Fibroblast of skin of scalp (primary cell): ENCODE measurements at places on chromosomes 3 and 15.

DNA sequence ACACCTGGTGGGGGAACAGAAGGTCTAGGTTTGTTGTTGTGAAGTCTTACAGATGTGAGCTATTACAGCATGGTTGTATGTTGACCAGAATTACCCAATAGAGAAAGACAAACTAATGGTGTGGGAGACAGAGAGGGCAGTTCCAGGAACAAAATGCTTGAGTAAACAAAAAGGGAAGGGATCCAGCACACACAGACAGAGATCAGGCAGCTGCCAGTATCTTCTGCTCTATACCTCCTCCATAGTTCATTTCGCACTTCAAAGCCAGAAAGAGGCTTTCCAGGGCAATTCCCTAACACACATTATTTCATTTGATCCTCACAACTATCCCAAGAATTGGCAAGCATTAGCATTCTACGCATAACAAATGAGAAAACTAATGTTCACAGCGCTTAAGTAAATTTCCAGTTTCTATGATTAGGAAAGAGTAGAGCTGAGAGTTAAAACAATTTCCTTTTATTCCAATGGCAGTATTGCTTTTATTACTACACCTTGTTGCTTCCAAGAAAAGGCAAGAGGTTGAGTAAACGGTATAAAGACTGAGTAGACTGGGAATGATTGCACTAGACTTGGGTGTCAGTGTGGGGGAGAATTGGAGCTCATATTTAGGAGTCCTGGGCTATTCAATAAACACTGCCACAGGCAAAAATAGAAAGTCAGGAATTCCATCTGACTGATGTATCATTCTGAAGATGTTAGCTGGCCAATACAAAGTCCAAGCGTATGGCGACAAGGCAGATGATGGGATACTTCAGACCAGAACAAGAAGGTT is 39.7 kb upstream of the ZNF280D start:
- peak; percentile 72 for DNase-seq

DNA sequence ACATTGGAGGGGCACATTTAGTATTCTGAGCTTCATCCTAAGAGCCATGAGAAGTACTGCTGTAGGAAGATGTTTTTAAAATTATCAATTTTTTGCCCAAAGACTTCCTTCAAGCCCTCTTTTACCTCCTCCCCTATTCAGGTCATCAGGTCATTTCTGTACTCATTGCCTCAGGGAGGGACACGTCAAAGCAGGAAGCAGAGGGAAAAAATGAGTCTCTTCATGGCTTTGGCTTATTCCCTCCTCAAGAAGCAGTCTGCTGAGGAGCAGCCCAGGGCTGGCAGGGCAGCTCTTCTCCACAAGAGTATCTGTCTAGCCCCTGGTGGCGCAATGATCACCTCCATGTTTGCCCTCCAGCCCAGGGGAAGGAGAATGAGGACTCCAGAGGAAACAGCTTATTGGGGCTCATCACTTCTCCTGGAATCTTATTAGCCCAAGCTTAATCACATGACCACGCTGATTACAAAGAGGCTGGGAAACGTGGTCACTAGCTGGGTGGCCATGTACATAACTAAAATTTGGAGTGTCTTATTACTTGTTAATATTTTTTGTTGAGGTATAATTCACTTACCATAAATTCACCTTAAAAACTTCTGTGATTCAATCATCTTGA is 44.2 kb upstream of the GATA2 start:
- DNase-seq = no peak

GRCh38 chr3:129345971-129346370 is 67.3 kb downstream of the HMCES start:
- DNase-seq = no peak

- DNase-seq = no peak
Measured at GRCh38 chr3:87835236-87835635, 223.6 kb downstream of the CGGBP1 start.

- DNase-seq = no peak
Measured at GRCh38 chr3:16658004-16658924, 53.0 kb upstream of the DAZL start.

DNA sequence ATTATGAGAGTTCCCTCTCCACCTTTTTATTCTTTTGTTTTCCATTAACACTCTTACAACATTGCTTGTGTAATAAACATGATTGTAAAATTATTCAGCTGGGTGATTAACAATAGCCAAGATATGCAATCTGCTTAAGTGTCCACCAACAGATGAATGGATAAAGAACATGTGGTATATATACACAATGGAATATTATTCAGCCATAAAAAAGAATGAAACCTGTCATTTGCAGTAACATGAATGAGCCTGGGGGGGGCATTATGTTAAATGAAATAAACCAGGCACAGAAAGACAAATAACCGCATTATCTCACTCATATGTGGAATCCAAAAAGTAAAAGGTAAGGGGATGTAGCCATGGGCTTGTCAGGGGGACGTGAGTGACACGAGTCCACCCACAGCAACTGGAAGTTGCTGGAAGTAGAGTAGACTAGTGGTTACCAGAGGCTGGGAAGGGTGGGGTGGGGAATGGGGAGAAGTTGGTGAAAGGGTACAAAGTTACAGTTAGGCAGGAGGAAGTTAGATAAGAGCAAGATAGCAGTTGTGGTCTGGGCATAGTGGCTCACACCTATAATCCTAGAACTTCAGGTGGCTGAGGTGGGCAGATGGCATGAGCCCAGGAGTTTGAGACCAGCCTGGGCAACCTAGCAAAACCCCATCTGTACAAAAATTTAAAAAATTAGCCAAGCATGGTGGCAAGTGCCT is 28.7 kb upstream of the CD47 start:
- DNase-seq = no peak

- DNase-seq = no peak
Measured at GRCh38 chr15:99508311-99508645, 57.5 kb upstream of the MEF2A start.

DNA sequence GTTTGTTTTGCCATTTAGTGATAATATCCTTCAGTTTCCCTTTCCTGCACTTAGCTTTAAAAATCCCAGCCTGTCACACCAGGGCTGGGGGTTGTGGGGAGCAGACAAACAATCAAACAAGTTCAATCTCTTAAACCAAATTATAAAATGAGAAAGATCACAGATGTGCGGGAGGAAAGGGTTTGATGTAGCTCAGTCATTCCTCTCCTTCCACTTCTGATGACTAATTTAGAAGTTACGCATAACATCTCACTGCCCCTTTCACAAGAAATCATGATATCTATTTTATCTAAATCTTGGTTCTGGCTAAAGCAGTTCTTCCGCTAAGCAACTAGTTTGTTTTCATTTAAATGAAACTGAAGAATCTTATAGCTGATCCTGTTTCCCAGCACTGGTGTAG is 34.1 kb upstream of the ATG7 start:
- peak; percentile 87 for DNase-seq

DNA sequence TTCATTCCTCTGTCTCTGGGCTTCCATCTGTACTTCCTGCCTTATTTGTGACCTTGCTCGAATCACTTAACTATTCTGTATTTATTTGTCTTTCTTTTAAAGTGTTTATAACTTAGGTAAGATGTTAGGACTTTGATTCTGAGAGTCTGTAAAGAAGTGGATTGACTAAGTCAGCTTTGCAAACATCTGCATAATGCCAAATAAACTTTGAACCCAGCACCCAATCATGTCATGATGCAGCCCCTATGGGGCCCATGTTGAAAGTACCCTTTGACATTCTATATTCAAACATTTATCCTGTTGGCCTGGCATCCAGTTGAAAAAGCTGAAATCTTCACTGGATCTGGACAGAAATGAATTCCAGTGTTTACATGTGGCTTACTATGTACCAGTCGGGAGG is 3.8 kb upstream of the MYRIP start:
- DNase-seq = no peak

DNA sequence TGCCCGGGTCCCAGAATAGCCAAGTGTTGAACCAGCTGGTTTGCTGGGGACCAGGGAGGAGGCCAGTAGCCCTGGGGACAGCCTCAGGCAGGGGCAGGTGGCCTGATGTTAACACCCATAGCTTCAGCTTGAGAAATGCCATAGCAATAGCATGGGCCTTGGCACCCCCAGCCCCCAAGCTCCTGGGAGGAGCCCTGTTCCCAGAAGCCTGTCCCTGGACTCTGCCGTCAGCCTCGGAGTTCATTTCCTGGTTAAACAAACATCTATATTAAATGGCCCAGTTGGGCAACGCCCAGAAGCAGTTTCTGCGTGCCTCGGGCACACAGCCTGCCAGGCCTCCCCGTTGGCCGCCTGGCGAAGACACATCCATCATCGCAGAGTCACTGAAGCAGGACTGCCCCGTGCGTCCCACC is 58.2 kb downstream of the FGD5 start:
- DNase-seq = peak; percentile 17

- no peak for DNase-seq
Measured at GRCh38 chr15:96067677-96068076, 262.8 kb upstream of the NR2F2 start.

- DNase-seq = no peak
Measured at GRCh38 chr3:42204867-42205599, 61.0 kb downstream of the CCK start.

DNA sequence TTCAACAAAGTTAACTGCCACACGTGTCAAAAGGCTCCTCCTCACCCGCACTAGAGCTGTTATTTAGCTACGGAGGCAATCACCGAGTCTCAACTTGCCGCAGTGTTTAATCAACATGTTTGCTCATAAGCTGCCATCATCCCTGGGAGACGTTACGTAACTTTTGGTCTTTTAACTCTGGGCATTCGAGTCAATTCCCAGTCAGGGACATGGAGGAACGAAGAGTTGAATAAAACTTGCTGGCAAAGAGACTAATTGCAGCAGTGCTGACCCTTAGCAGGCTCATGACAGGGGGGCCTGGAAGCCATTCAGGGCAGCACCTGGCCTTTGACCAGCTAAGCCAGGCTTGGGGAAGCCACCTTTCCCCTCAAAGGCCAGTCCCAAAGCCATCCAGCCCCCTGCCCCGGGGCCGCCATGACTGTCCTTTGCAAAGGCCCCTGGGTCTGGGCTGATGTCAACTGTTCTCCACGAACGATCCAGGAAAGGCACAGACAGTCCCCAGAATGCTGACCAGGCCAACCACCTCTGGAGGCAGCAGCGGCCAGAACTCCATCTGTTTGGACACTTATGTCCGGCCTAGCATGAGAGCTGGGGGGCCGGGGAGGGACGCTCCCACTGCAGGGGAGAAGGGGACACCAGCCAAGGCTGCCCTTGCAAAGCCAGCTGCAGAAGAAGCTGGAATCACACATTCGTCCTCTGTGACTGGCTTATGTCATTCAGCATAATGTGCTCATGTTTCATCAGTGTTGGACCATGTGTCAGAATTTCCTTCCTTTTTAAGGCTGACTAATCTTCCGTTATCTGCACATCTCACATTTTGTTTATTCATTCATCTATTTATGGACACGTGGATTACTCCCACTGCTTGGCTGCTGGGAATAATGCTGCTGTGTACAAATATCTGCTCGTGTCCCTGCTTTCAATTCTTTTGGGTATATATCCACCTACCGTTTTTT is 43.7 kb downstream of the PCSK6 start:
- peak; percentile 37 for DNase-seq

- no peak for DNase-seq
Measured at GRCh38 chr3:187085933-187086332, 53.4 kb downstream of the RPL39L start.

GRCh38 chr15:92992720-92993119 is 92.6 kb downstream of the CHD2 start:
- no peak for DNase-seq

GRCh38 chr3:23201154-23201838 is 1.8 kb upstream of the UBE2E2 start:
- no peak for DNase-seq

DNA sequence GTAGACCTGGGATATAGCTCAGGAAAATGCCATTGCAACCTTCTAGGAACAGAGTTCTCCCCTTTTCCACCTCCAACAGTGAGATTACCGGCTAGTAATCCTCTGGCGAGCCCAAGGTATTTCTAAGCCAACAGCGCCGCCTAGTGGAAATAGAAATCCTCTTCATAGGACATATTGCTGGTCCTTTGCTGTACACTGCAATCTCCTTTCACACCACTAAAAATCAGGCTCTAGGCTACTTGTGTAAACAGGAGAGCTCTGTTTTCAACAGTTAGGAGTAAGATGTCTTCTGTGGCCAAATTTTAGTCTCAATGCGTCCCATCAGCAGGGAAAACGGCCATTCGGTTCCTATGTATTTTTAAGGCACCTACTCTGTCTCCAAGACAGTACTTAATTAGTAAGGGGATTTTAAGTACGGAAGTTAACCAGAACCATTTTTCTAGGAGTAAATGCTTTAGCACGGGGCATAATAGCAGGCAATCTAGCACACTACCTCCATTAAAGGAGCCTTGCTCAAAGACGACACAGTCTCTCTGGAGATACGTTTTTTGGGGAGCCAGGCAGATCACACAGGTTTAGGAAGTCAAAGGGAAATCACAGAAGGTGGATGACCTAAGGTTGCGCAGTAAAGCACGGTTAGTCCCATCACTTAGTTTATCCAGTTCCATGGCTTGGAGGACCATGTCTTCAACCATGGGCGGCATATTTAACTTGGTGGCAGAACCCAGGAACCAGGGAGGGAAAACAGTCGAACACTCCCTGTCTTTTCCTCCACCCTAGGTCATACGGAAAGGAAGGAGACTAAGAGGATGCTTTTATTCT is 43.8 kb downstream of the NCEH1 start:
- peak; percentile 82 for DNase-seq

DNA sequence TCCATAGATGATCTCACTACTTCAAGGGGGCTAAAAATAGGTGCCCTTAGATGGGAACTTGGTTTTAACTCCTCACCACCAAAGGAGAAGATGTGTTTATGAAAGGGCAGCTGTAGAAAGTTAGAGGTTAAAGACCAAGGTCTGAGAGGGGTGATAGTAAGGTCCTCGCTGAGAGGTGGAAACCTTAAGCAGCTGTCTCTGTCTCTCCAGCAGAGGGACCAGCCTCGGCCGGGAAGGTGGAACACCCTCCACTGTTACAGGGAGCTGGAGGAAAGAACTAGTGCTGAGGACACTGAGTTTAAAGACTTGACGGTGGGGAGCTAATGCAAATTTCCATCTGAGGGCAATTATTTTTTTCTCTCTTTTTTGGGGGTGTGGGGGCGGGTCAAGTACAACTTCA is 8.9 kb upstream of the RLBP1 start:
- DNase-seq = no peak

GRCh38 chr15:96410175-96411055 is 79.9 kb downstream of the NR2F2 start:
- no peak for DNase-seq
